ENCODE measurements at places on chromosomes 7 and 10.

- peaks cover 43% of the 10 kb centered on the region for H3K4me1 ChIP-seq
- H3K4me3 ChIP-seq: peak overlapping the region; percentile 81
- H3K27me3 ChIP-seq: no peaks in the 10 kb centered on the region
- peak overlapping the region; percentile 82 for H3K27ac ChIP-seq
- peak; percentile 23 for DNase-seq
Measured at GRCh38 chr10:122164023-122164601, 107.0 kb upstream of the BTBD16 start.

GRCh38 chr7:111137296-111138192, 46.6 kb downstream of the LRRN3 start:
- no peaks in the 10 kb centered on the region for H3K27me3 ChIP-seq
- H3K36me3 ChIP-seq: no peaks in the 10 kb centered on the region
- H3K27ac ChIP-seq: no peak overlapping the region
- H3K4me1 ChIP-seq: peaks cover 1% of the 10 kb centered on the region

DNA sequence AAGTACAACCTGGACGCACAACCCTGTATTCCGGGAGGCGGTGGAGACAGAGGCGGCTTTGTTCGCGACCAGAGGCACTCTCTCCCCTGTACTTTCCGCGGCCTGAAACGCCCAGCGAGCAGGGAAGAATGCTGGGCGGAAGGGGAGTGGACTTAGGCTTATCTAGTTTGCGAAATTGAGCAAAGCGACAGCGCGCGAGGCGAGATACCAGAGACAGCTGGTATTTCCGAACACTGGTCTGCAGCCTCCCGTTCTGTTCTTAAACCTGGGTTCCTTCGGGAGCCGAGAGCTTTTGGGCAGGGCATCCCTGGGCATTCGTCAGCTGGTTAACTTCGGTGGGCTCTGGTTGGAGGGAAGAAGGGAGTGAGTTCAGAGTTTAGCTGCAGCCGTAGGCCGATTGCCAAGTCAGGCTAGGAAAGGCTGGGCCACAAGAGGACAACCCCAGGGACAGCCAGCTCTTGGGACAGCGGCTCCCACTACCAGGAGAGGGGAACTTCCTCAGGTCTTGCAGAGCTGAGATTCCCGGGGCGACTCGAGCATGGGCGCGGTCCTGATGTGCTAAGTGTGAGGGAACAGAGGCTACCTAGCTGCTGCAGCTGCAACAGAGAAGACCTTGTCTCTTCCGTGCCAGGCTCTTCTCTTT, 3.9 kb downstream of the HMX3 start:
- peaks cover 85% of the 10 kb centered on the region for H3K27me3 ChIP-seq
- peak overlapping the region; percentile 66 for H3K4me3 ChIP-seq
- no peak for DNase-seq
- H3K27ac ChIP-seq: peak overlapping the region; percentile 92

DNA sequence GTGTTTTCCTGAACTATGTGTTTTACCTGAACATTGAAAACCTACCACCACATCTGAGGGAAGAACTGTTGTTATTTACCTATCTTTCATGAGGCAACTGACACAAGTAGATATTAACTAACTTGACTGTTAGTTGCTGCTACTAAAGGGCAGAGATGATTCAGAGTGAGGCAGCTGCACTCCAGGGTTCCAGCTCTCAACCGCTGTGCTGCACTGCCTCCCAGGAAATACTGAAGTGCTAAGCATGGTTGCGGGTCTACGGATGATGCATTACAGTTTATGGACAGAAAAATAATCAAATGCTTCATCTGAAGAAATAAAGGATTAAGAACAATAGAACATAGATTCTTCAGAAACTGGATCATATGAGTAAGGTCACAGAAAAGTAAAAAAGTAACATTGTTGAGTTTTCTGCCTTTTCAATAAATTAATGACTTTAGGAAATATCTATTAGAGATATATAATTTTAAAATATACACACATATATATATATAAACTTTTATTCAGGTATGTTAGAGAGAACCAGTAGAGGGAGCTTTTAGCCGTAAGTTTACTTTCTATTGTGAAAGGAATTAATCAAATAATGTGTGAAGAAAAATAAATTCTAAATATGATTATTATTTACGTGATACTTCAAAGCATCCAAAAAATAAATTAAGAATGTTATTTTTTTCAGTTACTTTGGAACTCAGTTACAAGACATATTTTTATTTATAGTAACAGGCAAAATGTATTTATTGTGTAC, 620.0 kb downstream of the CNTNAP2 start:
- no peak overlapping the region for H3K4me3 ChIP-seq
- H3K27me3 ChIP-seq: no peaks in the 10 kb centered on the region
- no peaks in the 10 kb centered on the region for H3K4me1 ChIP-seq
- DNase-seq: no peak
- no peak overlapping the region for H3K27ac ChIP-seq

- no peak for DNase-seq
- peaks cover 80% of the 10 kb centered on the region for H3K27me3 ChIP-seq
- H3K4me3 ChIP-seq: no peak overlapping the region
- no peaks in the 10 kb centered on the region for H3K4me1 ChIP-seq
- H3K36me3 ChIP-seq: no peaks in the 10 kb centered on the region
Measured at GRCh38 chr7:108605559-108606201, 36.0 kb downstream of the DNAJB9 start.

DNA sequence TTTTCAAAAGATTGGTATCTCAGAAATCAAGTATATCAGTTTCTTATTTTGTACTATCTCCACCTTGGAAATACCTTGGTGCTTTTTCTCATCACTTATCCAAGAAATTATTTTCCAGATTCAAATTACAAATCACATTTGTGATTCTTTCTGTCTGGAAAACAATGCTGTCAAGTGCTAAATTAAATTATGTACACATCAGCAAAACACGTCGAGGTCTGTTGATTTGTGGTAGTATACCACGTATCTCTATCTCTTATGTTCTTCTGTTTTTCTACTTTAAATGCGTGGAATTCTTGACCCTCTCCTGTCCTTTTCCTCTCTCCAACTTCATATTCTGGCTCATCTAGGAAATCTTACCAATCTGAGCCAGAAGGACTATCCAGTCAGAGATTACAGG, 214.5 kb downstream of the PTN start:
- DNase-seq: no peak
- H3K36me3 ChIP-seq: no peaks in the 10 kb centered on the region
- no peak overlapping the region for H3K27ac ChIP-seq
